Activated effector memory CD4-positive, alpha-beta T cell treated with anti-CD3 and anti-CD28 coated beads, Interleukin-2, amount 50 U/mL, for 16 hours (primary cell): ENCODE measurements at places on chromosomes 2 and 18.

- no peak for DNase-seq
Measured at GRCh38 chr2:72089537-72089936, 58.1 kb downstream of the CYP26B1 start.

DNA sequence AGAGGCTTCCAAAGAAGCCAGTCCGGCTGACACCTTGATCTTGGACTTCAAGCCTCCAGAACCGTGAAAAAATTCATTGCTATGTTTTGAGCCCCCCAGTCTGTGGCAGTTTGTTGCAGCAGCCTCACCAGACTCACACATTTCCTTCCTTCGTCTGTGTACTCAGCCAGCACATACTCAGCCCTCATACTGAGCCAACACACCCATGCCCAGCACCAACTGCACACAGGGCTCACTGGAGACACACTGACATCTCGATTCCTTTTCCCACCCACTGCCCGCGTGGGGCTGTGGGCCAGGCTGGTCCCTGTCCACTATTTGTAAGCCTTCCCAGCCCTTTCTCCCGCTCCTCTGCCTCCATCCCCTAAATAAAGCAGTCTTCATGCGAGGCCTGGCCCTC, 24.1 kb upstream of the NMUR1 start:
- no peak for DNase-seq

- DNase-seq = no peak
Measured at GRCh38 chr2:198066597-198066996, 262.2 kb downstream of the PLCL1 start.

- DNase-seq = no peak
Measured at GRCh38 chr18:23857756-23858155, 156.8 kb upstream of the TTC39C start.
